ENCODE measurements at places on chromosomes 7 and 10. TPM values are rescaled to one million over a fixed set of nuclear protein-coding genes. Genes with fewer than 3 reads are reported as not detected.

DNA sequence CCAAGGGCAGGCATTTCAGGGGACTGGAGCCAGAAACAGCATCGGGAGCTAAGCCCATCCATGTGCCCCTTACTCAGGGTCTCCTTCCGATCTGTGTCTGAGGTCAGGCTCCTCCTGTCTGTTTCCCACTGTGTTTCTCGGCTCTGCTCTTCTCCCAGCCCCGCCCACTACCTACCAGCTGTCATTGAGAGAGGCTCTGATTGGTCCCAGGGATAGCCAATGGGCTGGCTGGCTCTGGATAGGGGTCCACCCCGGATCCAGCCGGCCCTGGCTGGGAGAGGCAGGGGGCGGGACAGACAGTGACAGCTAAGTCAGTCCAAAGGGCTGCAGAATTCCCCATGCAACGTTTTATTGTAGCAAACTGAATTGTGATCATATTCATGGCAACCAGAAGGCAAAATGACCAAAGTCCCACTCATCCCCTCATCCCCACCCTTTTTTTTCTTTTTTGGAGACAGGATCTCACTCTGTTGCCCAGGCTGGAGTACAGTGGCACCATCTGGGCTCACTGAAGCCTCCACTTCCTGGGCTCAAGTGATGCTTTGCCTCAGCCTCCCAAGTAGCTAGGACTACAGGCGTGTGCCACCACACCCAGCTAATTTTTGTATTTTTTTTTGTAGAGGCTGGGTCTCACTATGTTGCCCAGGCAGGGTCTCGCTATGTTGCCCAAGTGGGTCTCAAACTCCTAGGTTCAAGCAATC lies 76.3 kb downstream of the CLIP2 start:
- DNase-seq, result no peak
- no peak overlapping the region for H3K27ac ChIP-seq
- H3K27me3 ChIP-seq, result no peaks in the 10 kb centered on the region

GRCh38 chr10:44056967-44057805 lies 327.7 kb downstream of the CXCL12 start:
- no peaks in the 10 kb centered on the region for H3K36me3 ChIP-seq
- H3K27ac ChIP-seq, result no peak overlapping the region
- no peak for DNase-seq
- H3K27me3 ChIP-seq, result no peaks in the 10 kb centered on the region
- H3K4me3 ChIP-seq, result no peak overlapping the region

DNA sequence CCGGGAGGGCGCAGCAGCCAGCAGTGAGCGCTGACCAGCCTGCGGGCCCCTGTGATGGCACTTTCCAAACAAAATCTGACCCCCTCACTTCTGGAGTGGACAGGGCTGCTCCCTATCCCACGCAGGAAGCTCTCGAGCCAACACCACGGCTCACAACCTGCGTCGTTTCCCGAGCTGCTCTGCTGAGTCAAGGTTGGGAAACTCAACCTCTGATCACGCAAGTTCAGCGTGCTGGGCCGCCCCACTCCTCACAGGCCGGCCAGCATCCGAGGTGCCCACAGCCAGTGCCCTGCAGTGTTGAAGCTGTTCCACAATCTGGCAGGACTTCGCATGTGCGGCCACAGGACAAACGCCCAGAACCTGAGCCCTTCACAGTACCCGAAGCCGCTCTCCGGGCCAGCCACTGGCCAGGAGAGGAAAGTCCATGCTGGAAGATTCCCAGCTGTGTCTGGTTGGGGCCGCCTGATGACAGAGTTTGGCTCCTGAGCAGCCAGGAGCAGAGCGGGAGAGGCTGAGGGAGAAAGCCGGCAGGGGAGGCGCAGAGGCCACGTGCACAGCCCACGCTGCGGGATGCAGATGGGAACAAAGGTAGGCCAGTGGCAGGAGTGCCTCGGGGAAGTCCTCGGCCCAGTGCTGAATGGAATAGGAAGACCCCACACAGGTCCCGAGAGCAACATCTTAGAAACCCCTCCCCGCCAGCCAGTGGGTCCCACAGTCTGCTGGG lies 263.3 kb upstream of the TCERG1L start:
- no peaks in the 10 kb centered on the region for H3K4me1 ChIP-seq
- no peak overlapping the region for H3K27ac ChIP-seq
- H3K36me3 ChIP-seq, result no peaks in the 10 kb centered on the region
- no peaks in the 10 kb centered on the region for H3K27me3 ChIP-seq

DNA sequence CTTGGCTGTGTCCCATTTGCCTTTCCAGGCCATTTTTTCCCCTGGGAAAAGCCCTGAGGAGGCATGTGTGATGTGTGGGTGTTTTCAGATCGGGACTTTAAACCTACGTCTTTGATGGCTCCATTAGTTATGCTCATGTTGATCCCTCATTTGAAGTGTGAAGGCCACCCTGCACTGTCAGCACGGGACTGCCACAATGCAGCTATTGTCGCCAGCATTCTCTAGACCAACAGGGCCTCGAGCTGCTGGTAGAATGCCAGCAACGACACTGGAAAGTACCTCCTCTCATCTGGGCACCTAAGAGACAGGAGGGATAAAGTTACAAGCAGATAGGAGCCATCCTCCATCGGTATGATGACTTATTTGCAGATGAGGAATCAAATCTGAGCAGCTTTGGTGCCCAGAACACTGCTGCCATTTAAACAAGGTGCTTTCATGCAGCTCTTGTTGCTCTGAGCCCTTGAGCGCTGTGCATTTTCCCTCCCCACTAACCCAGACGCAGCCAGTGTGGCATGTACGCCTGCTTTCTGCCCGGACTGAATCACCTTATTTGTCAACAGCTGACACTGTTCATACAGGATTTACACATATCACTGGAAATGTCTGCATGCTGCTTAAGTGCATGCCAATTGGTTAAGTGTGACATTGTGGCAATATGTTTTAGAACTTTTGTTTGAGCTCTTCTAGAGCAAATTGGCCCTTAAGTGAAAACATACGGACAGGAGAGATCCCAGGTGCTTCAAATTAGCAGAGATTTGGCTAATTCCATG lies 175.0 kb upstream of the PITRM1 start:
- no peaks in the 10 kb centered on the region for H3K4me1 ChIP-seq
- no peak overlapping the region for H3K27ac ChIP-seq
- H3K4me3 ChIP-seq, result no peak overlapping the region
- DNase-seq, result no peak
- H3K36me3 ChIP-seq, result no peaks in the 10 kb centered on the region

PRRT4 gene
- total RNA-seq, result 0.58 TPM

HTR5A gene
- total RNA-seq, result not detected

RFC2 gene
- 15.7 TPM for total RNA-seq
